ENCODE measurements at places on chromosomes 12 and 14. TPM values are rescaled to one million over a fixed set of nuclear protein-coding genes. Genes with fewer than 3 reads are reported as not detected.

LRP1-AS gene
- not detected for total RNA-seq

EML5 gene
- 1.3 TPM for total RNA-seq

OTUB2 gene
- total RNA-seq: 4.8 TPM

ANAPC5 gene
- 111 TPM for total RNA-seq

PTPN21 gene
- total RNA-seq: 25.3 TPM

DNA sequence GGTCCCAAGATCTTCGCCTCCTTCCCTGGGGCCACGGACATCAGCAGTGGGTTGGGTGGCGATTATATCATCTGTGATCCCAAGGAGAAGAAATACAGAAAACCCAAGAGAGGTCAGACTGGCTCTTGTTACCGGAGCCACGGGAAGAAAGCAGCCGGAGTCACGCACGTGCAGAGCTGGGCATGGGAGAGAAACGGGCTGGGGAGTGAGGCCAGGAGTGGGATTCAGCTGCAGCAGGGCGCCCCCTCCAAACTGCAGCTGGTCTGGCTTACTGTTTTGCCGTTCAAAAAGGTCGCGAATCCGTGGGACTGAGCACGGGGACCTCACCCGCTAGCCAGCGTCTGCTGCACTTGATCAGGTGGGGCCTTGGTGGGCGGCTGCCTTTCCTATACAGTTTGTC, 206.6 kb upstream of the PRMT8 start:
- no peak for DNase-seq

GRCh38 chr12:3669594-3669993, 83.3 kb downstream of the CRACR2A start:
- no peak for DNase-seq

DNA sequence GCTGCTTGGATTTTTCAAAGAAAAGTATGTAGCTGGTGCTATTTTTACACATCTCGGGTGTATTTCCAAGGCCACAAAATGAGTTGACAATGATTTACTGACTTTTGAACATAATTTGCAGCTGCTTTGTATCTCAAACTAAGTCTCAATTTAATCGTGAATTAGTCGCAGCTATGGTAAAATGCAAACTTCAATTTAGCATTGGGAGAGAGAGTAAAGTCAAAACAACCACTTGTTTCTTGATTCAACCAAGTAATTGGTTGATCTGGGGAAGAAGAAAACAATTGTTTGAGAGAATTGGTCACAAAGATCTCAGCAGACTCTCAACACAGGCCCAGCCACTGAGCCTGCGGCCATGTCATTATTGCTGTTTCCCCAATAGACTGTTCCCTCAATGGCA, 75.0 kb upstream of the DYRK2 start:
- no peak for DNase-seq

- DNase-seq: no peak
These were observed 429.4 kb downstream of the DIO2 start for GRCh38 chr14:79781882-79782281.

GRCh38 chr12:70540996-70541395, 96.2 kb downstream of the PTPRB start:
- DNase-seq: no peak
